ENCODE measurements at places on chromosomes 16 and 17.

GRCh38 chr17:42526031-42526444 is 10.0 kb upstream of the NAGLU start:
- DNase-seq: no peak

DNA sequence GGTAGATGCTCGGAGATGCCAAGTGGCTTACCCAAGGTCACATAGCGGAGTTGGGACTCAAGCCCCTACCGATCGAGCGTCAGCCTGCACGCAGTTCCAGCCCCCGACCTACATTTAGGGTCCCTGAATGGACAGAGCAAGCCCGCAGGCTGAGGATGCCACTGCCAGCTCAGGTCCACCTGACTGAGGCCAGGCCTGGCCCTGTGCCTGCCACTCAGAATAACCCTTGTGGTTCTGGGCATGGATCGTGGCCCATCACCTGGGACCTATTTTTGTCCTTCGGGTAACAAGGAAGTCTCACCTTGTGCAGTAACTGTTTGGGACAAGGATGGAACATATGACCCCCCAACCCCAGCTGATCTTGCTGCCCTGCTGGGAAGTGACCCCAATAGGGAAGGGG is 17.1 kb downstream of the CDH16 start:
- no peak for DNase-seq

- no peak for DNase-seq
These were observed 18.7 kb downstream of the ACSM3 start for GRCh38 chr16:20782470-20782869.

- DNase-seq: peak; percentile 26
These were observed 121.9 kb upstream of the GSE1 start for GRCh38 chr16:85491058-85491771.

- DNase-seq: peak; percentile 32
These were observed 56.0 kb downstream of the TNFRSF13B start for GRCh38 chr17:16915752-16916556.

GRCh38 chr17:59097876-59098275 is 8.8 kb downstream of the TRIM37 start:
- no peak for DNase-seq
